ENCODE measurements at places on chromosomes 12 and 14.

GRCh38 chr14:55336162-55336561 lies 64.9 kb downstream of the FBXO34 start:
- H3K4me3 ChIP-seq, result peak overlapping the region; percentile 75
- H3K4me1 ChIP-seq, result peaks cover 58% of the 10 kb centered on the region
- peak overlapping the region; percentile 93 for H3K27ac ChIP-seq

DNA sequence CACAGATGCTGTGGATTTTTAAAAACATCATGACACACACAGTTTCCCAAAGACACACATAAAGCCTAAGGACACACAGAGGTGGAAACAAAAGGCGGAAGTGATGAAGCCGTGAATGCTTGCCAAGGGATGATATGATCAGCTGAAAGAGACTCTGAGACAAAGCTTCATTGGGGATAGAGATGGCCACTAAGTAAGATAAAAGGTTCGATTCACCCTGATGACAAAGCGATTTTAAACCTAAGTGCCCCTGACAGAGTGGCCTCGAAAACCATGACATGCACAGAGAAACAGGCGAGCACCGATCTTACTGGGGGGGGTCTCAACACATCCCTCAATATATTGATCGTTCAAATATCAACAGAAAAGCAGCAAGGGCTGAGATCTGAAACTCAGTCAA lies 20.3 kb upstream of the EIF5 start:
- peaks cover 2% of the 10 kb centered on the region for H3K36me3 ChIP-seq
- no peak overlapping the region for H3K27ac ChIP-seq
- no peaks in the 10 kb centered on the region for H3K4me1 ChIP-seq
- H3K4me3 ChIP-seq, result no peak overlapping the region
- peaks cover 31% of the 10 kb centered on the region for H3K27me3 ChIP-seq
- DNase-seq, result no peak

DNA sequence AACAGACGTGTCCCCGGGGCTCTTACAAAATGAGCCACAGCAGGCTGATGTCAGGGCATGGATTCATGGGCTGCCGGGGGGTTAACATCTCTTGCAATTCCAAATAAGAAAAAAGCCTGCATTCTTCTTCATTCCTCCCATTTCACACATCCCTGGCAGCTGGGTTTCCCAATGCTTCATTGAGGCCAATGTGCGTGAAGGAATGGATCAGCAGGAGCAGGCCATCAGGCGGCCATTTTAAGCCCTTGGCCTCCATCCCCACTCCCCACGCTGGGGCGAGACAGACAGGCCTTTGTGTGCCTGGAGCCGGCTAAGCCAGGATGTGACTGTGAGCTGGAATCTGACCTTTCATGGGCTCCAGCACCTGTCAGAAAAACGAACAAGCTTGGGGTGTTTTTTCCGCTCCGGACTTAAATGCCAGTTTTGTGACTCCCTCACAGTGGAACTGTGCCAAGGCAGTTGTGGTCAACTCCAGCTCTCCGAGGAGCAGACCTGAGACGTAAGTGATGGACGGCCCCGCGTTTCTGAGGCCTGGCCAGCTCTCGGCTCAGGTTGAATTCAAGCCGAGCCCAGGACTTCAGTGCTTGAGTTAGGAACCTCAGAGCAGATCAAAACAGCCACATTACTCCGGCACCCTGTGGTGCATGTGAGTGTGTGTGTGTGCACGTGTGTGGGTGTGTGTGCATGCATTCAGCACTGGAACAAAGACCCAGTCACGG lies 133.1 kb downstream of the TMEM30B start:
- no peaks in the 10 kb centered on the region for H3K4me1 ChIP-seq
- peaks cover 3% of the 10 kb centered on the region for H3K36me3 ChIP-seq
- peaks cover 5% of the 10 kb centered on the region for H3K27me3 ChIP-seq
- no peak for DNase-seq

DNA sequence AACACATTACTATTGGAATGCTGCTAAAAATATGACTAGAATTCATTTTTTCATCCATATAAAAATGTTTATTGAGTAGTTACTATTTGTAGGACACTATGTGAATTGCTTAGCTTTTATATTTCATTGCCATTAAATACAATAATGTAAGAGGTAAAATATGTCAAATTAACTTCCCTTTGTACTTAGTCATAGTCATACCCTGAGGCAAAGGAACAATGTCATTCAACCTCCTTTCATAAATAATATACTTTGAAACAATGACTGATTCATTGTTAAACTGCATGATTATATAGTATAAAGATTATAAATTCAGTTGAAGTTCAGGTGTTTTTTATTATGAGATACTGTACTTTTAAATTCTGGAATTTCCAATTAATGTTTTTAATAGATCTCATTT lies 105.2 kb downstream of the GARIN6 start:
- H3K36me3 ChIP-seq, result no peaks in the 10 kb centered on the region
- no peaks in the 10 kb centered on the region for H3K4me1 ChIP-seq
- no peak overlapping the region for H3K27ac ChIP-seq

DNA sequence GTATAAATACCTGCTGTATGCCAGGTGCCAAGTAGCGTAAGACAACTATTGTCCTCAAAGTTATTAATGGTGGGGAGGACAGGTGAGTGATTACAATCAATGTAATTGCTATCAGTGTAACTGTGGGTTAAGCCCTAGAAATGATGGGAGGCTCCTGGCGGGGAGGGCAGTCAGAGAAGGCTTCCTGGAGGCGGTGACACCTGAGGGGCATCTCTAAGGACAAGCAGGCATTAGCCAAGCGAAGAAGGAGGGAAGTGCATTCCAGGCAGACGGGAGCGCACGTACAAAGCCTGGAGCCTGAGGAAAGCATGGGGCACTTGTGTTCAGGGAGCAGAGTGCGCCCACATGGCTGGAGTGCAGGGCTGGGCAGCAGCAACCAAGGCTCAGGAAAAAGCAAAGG lies 182.9 kb upstream of the PRMT8 start:
- H3K36me3 ChIP-seq, result peaks cover 2% of the 10 kb centered on the region
- peaks cover 61% of the 10 kb centered on the region for H3K27me3 ChIP-seq
- no peak overlapping the region for H3K27ac ChIP-seq
- no peak for DNase-seq
- H3K4me3 ChIP-seq, result no peak overlapping the region

DNA sequence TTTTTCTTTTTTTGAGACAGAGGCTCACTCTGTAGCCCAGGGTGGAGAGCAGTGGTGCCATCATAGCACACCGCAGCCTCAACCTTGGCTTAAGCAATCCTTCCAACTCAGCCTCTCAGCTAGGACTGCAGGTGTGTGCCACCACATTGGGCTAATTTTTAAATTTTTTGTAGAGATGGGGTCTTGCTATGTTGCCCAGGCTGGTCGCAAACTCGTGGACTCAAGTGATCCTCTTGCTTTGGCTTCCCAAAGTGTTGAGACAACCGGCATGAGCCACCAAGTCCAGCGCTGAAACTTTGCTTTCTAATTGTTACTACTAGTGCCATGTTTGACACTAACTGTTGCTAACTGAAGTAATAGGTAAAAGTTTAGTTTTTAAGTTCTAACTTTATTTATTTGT lies 8.0 kb downstream of the RNF10 start:
- no peaks in the 10 kb centered on the region for H3K27me3 ChIP-seq
- no peaks in the 10 kb centered on the region for H3K36me3 ChIP-seq
- H3K27ac ChIP-seq, result peak overlapping the region; percentile 32
- DNase-seq, result no peak
- H3K4me3 ChIP-seq, result no peak overlapping the region
- H3K4me1 ChIP-seq, result peaks cover 38% of the 10 kb centered on the region

DNA sequence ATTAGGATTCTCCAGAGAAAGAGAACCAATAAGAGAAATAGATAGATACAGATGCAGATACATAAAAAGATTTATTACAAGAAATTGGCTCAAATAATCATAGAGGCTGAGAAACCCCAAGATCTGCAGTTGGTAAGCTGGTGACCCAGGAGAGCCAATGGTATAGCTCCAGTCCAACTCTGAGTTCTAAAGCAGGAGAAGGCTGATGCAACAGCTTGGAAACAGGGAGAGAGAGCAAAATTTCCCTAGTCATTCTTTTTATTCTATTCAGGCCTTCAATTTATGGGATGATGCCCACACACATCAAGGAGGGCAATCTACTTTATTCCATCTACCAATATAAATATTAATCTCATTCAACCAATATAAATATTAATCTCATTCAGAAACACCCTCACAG lies 218.2 kb downstream of the PRKD1 start:
- no peak overlapping the region for H3K4me3 ChIP-seq
- H3K36me3 ChIP-seq, result no peaks in the 10 kb centered on the region
- H3K4me1 ChIP-seq, result no peaks in the 10 kb centered on the region

GRCh38 chr14:69287098-69288010 lies 27.4 kb downstream of the GALNT16 start:
- H3K4me1 ChIP-seq, result no peaks in the 10 kb centered on the region
- no peak overlapping the region for H3K4me3 ChIP-seq
- no peak for DNase-seq
- H3K27me3 ChIP-seq, result peaks cover 29% of the 10 kb centered on the region

GRCh38 chr14:24695265-24696241 lies 61.6 kb upstream of the GZMB start:
- H3K36me3 ChIP-seq, result no peaks in the 10 kb centered on the region
- H3K4me1 ChIP-seq, result peaks cover 20% of the 10 kb centered on the region
- no peaks in the 10 kb centered on the region for H3K27me3 ChIP-seq
- DNase-seq, result no peak
- no peak overlapping the region for H3K27ac ChIP-seq

- H3K27ac ChIP-seq, result no peak overlapping the region
- H3K4me3 ChIP-seq, result no peak overlapping the region
- DNase-seq, result no peak
- H3K4me1 ChIP-seq, result no peaks in the 10 kb centered on the region
- H3K36me3 ChIP-seq, result peaks cover 2% of the 10 kb centered on the region
Measured at GRCh38 chr12:101552277-101552676, 42.5 kb upstream of the MYBPC1 start.

- H3K27ac ChIP-seq, result peak overlapping the region; percentile 39
- H3K36me3 ChIP-seq, result no peaks in the 10 kb centered on the region
- H3K27me3 ChIP-seq, result no peaks in the 10 kb centered on the region
- no peak for DNase-seq
- H3K4me3 ChIP-seq, result peak overlapping the region; percentile 93
Measured at GRCh38 chr14:34460841-34461240, 1.2 kb downstream of the SPTSSA start.

- peaks cover 35% of the 10 kb centered on the region for H3K4me1 ChIP-seq
- no peak overlapping the region for H3K4me3 ChIP-seq
- H3K27ac ChIP-seq, result no peak overlapping the region
- peaks cover 2% of the 10 kb centered on the region for H3K36me3 ChIP-seq
- H3K27me3 ChIP-seq, result no peaks in the 10 kb centered on the region
Measured at GRCh38 chr12:14777271-14777670, 26.0 kb downstream of the WBP11 start.

DNA sequence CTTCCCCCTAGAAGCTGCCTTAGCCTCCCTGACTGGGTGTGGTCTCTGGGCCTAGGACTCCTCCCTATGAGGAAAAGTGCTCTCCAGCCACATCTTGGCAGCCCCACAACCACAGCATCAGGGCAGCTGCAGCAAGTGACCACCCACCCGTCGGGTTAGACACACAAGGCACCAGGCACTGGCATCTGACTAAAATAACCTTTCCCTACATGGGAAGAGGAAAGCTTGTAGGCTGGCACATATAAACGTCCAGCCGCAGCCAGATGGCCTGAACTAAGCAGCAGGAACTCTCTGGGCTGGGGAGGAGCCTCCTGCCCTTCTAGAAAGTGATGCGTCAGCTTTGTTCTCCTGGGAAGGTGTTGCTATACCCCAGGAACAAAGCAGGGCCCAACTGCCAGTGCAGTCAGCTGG lies 328.7 kb downstream of the DPF3 start:
- H3K4me1 ChIP-seq, result peaks cover 2% of the 10 kb centered on the region
- H3K4me3 ChIP-seq, result peak overlapping the region; percentile 25
- H3K36me3 ChIP-seq, result no peaks in the 10 kb centered on the region
- H3K27ac ChIP-seq, result no peak overlapping the region

- peaks cover 12% of the 10 kb centered on the region for H3K4me1 ChIP-seq
- no peak for DNase-seq
- peak overlapping the region; percentile 94 for H3K4me3 ChIP-seq
Measured at GRCh38 chr12:24561882-24562770, 386.8 kb downstream of the BCAT1 start.

DNA sequence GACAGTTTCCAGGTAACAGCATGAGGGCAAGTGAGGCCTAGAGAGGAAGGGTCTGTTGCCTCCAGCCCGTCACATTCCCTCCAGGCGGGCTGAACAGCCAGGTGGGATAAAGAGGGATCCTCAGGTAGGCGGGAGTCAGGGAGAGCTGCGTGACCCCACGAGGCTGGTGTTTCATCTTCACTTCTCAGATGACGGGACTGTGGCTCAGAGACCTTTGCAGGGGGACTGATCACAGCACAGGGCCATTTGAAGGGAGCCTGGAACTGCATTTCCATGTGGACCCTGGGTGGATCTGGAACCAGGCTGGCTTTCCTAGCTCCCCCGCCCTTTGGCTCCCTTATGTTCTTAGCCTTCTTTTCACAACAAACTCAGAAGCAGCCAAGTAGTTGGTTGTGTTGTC lies 37.4 kb downstream of the SH2B3 start:
- peak overlapping the region; percentile 100 for H3K27ac ChIP-seq
- DNase-seq, result no peak
- no peaks in the 10 kb centered on the region for H3K27me3 ChIP-seq
- H3K4me3 ChIP-seq, result peak overlapping the region; percentile 36

- no peak overlapping the region for H3K4me3 ChIP-seq
- no peak for DNase-seq
- H3K27ac ChIP-seq, result no peak overlapping the region
- H3K36me3 ChIP-seq, result peaks cover 2% of the 10 kb centered on the region
- H3K27me3 ChIP-seq, result peaks cover 5% of the 10 kb centered on the region
Measured at GRCh38 chr14:54929556-54929955, 26.9 kb upstream of the GCH1 start.

DNA sequence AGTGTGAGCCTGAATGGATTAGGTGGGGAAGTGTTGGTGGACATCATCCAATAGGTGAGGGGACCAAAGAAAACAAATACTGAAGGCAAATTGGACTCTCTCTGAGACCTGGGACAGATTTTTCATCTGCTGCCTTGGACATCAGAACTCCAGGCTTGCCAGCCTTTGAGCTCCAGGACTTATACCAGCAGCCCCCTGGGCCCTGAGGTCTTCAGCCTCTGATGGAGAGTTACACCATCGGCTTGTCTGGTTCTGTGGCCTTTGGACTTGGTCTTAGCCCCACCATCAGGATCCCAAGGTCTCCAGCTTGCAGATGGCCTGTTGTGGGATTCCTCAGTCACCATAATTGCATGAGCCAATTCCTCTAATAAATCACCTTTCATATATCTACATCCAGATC lies 80.8 kb upstream of the SLC8A3 start:
- H3K27ac ChIP-seq, result no peak overlapping the region
- no peaks in the 10 kb centered on the region for H3K4me1 ChIP-seq
- H3K36me3 ChIP-seq, result no peaks in the 10 kb centered on the region
- H3K27me3 ChIP-seq, result peaks cover 50% of the 10 kb centered on the region
- no peak for DNase-seq
- H3K4me3 ChIP-seq, result no peak overlapping the region

- no peaks in the 10 kb centered on the region for H3K4me1 ChIP-seq
- no peak for DNase-seq
- H3K27ac ChIP-seq, result no peak overlapping the region
- no peaks in the 10 kb centered on the region for H3K27me3 ChIP-seq
- no peaks in the 10 kb centered on the region for H3K36me3 ChIP-seq
Measured at GRCh38 chr14:41285186-41285748, 321.4 kb upstream of the LRFN5 start.

GRCh38 chr12:124898923-124899294 lies 15.5 kb downstream of the UBC start:
- peaks cover 3% of the 10 kb centered on the region for H3K36me3 ChIP-seq
- H3K4me1 ChIP-seq, result peaks cover 25% of the 10 kb centered on the region
- no peak overlapping the region for H3K27ac ChIP-seq
- H3K4me3 ChIP-seq, result peak overlapping the region; percentile 68
- no peaks in the 10 kb centered on the region for H3K27me3 ChIP-seq
- no peak for DNase-seq

GRCh38 chr14:56975521-56975920 lies 165.2 kb upstream of the OTX2 start:
- no peaks in the 10 kb centered on the region for H3K36me3 ChIP-seq
- H3K27ac ChIP-seq, result no peak overlapping the region
- peaks cover 6% of the 10 kb centered on the region for H3K27me3 ChIP-seq
- no peak for DNase-seq

All from T-helper 17 cell (primary cell).